ENCODE measurements at places on chromosomes 6 and 20.

GRCh38 chr20:10949930-10950783 is 276.4 kb upstream of the JAG1 start:
- no peak for DNase-seq

- DNase-seq: peak; percentile 87
Measured at GRCh38 chr6:84763003-84763885, 1.2 kb downstream of the TBX18 start.

DNA sequence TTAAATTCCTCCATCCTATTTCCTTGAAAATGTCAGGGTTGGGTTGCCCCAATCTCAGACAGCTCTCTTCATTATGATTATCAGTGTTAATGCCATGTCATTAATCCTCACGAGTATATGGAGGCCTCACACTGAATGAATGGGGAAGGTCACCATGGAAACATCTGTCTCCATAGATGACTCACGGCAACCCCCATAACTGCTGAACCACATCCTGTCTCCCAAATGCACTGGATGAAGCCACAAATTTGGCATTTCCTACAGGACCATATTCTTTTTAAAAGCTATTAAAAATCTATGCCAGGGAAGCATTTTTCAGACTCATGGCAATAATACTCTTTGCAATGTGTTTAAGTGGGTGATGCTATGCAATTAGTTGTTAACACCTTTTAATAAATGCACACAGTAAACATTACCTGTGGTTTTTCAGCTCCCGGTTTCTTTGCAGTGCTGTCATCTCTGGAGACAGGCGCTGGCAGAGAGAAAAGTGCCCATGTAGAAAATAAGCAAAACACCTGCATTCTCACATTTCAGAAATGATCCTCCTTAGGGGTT is 80.1 kb upstream of the PTPRK start:
- peak; percentile 97 for DNase-seq

DNA sequence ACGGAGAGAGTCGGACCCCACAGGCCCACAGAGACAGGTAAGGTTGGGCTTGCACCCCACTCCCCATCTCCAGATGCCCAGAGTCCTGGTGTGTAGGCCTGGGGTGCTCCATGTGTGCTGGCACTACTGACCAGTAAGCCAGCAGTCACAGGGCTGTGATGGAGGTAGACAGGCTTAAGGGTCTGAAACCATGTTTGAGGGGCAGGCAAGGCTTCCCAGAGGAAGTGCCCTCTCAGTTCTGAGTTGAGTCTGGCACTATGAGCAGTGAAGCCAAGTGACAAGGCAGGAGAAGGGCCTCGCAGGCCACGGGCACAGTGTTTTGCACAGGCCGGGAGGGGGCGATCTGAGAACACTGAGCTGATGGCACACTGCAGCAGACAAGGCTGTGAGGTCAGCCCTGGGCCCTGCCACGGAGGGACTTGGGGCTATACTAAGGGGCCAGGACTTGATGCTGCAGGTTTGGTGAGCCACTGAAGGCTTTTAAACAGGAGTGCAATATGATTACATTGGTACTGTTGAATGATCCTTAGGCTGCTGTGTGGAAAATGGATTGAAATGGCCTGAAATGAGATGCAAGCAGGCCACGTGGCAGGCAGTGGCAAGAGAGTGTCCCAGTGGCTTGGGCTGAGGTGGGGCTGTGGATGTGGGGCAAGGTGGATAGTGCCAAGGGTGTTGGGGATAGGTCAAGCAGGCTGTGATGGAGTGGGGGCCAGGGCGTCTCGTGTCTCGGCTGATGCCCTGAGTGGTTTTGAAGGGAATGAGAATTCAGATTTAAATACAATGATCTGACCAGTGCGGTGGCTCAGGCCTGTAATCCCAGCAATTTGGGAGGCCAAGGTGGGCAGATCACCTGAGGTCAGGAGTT is 20.3 kb downstream of the TTBK1 start:
- peak; percentile 58 for DNase-seq

GRCh38 chr6:4577406-4577805 is 198.8 kb upstream of the CDYL start:
- DNase-seq: peak; percentile 29

DNA sequence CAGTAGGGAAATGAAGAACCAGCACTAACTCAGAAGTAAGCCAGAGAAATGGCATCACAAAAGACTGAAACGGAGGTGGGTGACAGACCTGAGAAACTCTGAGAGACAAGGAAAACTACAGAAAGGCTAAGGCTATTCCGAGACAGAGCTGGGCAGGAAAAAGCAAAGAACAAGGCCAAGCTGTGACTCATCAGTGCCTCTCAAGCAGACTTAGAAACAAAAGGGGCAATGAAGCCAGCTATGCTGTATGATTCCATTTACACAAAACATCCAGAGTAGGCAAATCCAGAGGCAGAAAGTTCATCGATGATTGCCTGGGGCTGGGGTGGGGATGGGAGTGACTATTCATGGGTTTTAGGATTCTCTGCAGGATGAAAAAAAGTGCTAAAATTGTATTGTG is 50.0 kb downstream of the SLC23A2 start:
- DNase-seq: peak; percentile 93

DNA sequence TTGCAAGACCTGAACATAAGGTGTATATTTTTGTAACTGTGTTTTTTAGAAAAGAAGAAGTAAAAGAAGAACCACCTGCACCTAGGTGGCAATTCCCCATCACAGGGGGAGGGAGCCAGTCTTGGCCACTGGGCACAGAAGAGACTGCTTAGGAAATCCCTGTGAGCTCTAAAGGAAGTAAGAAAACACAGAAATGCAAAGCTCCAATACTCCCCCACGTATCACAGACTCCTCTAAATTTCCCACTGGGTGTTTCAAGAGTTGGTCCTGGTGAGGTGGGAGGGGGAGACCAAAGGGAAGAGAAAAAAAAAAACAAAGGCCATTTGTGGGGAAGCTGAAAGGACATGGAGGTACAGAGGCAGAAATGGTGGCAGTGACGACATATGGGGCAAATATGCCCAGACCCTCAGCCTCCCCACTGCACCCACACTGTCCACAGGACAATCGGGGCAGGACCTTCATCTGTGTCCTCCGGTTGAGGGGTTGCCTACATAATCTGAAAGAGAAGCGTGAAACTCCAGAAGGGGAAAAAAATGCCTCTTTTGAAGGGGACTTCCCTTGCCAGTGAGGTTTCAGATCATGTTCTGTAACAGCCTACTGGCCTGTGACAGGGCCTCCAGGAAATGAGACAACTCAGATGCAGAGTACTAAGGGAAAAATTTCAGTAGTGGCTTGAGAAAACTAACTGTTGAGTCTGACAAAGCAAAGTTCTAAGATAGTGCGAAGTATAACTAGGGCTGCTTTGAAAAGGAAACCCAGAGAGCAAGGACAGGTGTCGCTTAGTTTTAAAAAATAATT is 226.2 kb upstream of the MARCKS start:
- peak; percentile 55 for DNase-seq

DNA sequence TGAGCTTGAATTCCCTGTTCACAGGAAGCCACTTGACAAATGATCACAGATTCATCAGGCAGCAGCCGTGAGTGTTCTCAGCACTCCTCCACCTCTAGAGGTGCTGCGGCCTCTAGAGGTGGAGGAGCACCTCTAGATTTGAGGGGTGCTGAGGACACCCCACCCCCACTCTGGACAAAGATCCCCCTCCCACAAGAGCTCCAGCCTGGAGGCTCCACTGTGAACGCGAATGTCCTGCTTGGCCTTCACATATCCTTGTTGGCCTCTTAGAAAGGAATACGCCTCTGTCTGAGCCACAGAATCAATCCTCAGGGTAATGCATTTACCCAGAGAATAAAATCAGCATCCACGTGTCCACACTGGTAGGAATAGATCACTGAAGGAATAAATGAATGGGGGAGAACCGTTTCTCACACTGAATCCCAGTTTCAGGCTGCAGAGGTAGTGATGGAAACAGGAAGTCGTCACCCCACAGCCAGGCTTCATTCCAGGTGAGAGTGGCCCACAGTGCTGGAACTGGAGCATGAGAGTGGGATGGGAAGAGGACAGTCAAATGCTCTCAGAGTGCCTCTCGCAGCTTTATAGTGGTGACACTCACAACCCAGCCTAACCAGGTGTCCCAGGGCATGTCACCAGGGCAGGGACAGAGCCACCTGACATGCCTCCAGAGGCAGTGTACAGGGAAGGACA is 16.6 kb downstream of the NPEPL1 start:
- no peak for DNase-seq

GRCh38 chr6:127000631-127001030 is 117.8 kb upstream of the RSPO3 start:
- no peak for DNase-seq

GRCh38 chr6:104728448-104728847 is 131.3 kb downstream of the HACE1 start:
- DNase-seq: no peak

- DNase-seq: no peak
Measured at GRCh38 chr6:144586986-144587385, 301.9 kb downstream of the UTRN start.

DNA sequence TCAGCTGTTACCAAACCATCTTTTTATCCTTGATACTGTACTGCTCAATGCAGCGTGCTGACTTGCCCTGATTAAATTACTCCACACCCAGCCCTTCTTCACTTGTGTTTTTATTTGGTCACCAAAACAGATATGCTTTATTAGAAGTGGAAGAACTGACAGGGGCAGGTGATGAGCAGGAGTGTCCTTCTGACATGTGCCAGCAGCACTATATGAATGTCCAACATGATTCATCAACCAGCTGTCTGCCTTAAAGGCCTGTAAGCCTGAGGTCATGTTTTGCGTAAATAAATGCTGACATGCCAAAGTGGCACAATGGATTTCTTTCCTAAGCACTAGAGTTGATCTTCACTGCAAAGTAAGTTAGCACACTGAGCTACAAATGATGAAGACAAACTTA is 15.4 kb downstream of the POPDC3 start:
- DNase-seq: peak; percentile 73

DNA sequence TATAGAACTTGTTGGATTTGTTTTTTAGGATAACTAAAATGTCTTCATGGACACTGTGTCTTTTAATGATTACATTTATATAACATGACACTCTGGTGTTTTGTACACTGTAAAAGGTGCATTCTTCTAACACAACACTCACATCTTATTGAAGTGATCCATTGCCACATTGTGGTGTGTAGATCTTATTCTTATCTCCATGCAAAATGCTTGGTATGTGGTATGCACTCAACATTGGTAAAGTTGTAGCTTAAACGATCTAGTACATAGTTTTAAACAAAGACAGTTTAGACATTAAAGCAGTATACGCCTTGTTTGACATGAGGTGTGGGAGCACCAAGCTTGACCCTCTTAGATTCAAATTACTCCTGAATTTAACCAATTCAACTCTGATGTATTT is 84.7 kb downstream of the SASH1 start:
- no peak for DNase-seq

DNA sequence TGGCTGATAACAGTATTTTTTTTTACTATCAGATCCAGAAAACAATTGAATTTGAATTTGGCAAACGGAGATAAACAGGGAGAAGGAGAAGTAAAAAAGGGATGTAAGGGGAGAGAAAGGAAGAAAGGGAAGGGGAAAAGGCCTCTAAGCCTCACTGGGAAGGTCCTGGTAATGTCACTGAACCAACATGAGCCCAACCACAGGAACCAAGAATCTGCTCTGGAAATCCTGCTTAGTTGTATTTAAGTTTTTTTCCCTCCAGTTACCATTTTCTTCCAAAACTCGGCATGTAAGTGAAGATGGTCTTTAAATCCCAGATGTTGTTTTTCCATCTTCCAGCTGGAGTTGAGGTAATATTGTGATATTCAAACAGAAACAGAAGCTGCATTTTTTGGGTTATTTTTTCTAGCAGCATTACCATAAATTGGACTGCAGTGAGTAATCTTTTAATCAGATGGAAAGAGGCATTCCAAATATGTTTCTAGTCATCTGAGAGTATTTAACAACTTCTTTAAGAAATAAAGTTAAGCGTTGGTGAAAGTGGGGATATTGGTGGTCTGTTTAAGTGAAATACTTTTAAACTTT is 91.1 kb downstream of the TXNDC5 start:
- DNase-seq: no peak

DNA sequence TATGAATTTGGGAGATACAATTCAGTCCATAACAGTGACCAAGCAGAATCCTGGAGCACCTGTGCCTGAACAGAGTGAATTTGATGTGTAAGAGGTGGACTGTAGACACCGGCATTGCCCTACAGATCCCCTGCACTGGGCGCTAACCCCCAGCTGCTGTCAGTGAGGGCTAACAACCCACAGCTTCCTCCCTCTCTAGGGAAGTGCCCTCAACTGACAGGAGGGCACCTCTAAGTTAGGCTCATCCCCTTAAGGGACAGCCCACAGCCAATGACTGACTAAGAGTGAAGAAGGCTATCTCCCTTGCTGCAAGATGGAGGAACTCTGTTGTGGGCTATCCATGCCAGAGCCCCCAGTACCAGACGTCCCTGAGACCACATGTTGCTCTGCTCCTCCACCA is 15.3 kb upstream of the BPIFB1 start:
- DNase-seq: no peak

- no peak for DNase-seq
Measured at GRCh38 chr6:30013291-30013922, 47.7 kb upstream of the POLR1H start.

DNA sequence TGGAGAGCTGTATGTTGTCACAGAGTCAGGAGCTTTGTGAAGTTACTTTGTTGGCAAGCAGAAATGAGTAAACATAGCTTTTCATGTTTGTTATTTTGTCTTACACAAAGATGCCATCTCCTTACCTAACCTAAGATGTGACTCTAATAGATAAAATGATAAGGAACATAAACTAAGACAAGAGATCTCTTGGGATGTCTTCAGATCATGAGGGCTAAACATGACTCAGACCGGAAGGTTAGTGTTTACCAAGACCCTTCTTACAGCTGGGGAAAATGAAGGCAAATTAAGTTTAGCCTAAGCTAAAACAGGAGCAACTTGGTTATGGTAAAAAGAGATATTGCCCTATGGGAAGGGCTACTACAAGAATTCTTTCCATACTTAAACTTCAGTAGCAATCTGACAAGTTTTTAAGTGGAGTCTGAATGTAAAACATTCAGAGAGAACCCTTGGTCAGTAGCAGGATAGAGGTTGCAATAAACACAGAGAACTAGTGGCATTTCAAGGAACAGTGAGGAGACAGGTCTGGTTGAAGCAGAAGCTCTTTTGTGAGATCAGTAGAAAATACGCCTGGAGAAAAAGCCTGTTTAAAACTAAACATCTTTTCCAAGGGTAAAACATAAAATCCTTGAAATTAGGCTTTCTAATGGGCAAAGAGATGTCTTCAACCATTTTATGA is 29.9 kb downstream of the SGK1 start:
- peak; percentile 71 for DNase-seq

- peak; percentile 14 for DNase-seq
Measured at GRCh38 chr6:109096208-109096607, 901 bp downstream of the CEP57L1 start.

DNA sequence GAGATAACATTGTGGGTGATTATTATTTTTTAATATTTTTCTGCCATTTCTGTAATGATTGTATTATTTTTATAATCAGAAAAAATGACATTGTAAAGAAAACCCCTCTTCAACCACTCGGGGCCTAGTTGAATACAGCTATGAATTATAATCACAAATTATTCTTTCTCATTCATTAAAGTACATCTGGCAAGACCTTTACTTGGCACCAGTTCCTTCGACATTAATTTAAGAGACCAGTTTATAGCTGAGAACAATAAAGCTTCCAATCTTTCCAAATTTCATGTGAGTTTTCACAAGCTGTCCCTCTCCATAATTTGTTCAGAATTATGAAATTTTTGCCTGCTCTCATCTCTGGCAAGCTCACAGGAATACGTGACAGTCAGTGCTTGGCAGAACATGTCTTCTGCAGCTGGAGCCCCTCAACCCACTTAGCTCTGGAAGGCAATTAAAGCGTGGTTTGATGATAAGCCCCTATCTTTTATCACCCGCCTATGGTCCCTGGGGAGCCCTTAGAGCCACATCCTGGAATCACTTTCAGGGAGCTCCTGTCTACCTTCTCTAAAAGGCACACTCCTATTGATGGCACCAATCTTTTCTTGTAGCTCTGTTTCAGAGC is 237.2 kb upstream of the PRND start:
- no peak for DNase-seq

Measured in RPMI7951 (cell line).